ENCODE measurements at places on chromosomes 4 and X. TPM values are rescaled to one million over a fixed set of nuclear protein-coding genes. Genes with fewer than 3 reads are reported as not detected.
A peak's percentile ranks its signal among the peaks of the same experiment; 100 is the strongest.

GRCh38 chrX:53133400-53133799, 39.5 kb downstream of the KANTR start:
- no peak overlapping the region for H3K27ac ChIP-seq
- no peaks in the 10 kb centered on the region for H3K36me3 ChIP-seq
- no peak overlapping the region for H3K4me3 ChIP-seq
- H3K27me3 ChIP-seq, result no peaks in the 10 kb centered on the region
- DNase-seq, result no peak

- peak overlapping the region; percentile 86 for H3K27ac ChIP-seq
- no peaks in the 10 kb centered on the region for H3K36me3 ChIP-seq
- peak overlapping the region; percentile 11 for H3K4me3 ChIP-seq
- DNase-seq, result peak; percentile 78
- H3K4me1 ChIP-seq, result peaks cover 27% of the 10 kb centered on the region
Measured at GRCh38 chr4:153512952-153513500, 46.9 kb downstream of the TMEM131L start.

DNA sequence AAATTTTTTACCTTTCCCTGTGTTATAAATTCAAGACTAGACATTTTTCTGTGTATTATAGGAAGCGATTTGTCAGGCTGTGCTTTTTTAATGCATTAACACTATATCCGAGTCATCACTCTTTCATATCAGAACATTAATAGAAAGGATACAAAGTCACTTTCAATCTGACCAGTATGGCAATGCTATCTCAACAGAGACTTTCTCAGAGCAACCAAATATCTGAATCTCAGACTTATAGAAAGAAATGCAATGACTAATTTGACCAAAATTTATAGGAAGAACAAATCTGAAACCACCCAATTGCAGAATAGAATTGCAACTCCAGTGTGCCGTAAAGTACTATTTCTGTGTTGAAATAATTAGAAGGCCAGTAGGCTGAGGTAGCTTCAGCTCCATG, 473 bp upstream of the TKTL2 start:
- no peak overlapping the region for H3K27ac ChIP-seq
- H3K36me3 ChIP-seq, result no peaks in the 10 kb centered on the region
- DNase-seq, result no peak
- H3K4me3 ChIP-seq, result no peak overlapping the region
- H3K4me1 ChIP-seq, result no peaks in the 10 kb centered on the region

DNA sequence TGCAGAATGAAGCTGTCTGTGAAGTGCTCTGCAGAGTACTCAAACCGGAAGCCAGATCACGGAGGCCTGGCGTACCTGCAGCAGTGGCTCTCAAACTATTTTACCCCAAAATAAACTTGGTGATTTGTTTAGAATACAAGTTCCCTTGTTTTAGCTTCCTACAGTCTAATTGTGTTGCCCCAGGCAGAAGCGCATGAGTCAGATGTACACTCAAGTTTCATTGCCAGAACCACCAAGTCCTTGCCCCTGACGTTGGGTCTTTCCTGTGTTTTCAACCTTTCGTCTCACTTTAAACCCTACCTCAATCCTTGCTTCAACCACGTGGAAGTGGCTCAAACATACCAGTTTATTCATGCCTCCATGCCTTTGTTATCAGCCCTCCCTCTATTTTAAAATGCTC, 66.2 kb upstream of the SLC7A11 start:
- no peaks in the 10 kb centered on the region for H3K36me3 ChIP-seq
- peak; percentile 88 for DNase-seq
- peaks cover 12% of the 10 kb centered on the region for H3K4me1 ChIP-seq
- H3K4me3 ChIP-seq, result no peak overlapping the region

DNA sequence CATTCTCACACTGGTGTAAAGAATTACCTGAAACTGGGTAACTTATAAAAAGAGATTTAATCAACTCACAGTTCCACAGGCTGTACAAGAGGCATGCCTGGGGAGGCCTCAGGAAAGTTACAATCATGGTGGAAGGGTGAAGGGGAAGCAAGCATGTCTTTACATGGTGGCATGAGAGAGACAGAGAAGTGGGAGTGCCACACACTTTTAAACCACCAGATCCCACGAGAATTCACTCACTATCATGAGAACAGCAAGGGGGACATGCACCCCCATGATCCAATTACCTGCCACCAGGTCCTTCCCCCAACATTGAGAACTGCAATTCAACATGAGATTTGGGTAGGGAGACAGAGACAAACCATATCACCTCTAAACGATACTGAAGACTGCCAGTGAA, 23.0 kb downstream of the EPGN start:
- no peaks in the 10 kb centered on the region for H3K4me1 ChIP-seq
- no peak for DNase-seq
- no peaks in the 10 kb centered on the region for H3K36me3 ChIP-seq
- H3K4me3 ChIP-seq, result no peak overlapping the region
- H3K27ac ChIP-seq, result no peak overlapping the region

GRCh38 chrX:25154168-25154567, 138.4 kb upstream of the ARX start:
- H3K36me3 ChIP-seq, result no peaks in the 10 kb centered on the region
- H3K27ac ChIP-seq, result no peak overlapping the region
- no peak overlapping the region for H3K4me3 ChIP-seq

GRCh38 chr4:160514126-160514525, 1411.2 kb downstream of the RAPGEF2 start:
- H3K36me3 ChIP-seq, result no peaks in the 10 kb centered on the region
- H3K4me3 ChIP-seq, result no peak overlapping the region
- H3K4me1 ChIP-seq, result no peaks in the 10 kb centered on the region

GRCh38 chrX:13499736-13500135, 69.7 kb upstream of the EGFL6 start:
- no peaks in the 10 kb centered on the region for H3K4me1 ChIP-seq
- no peak overlapping the region for H3K4me3 ChIP-seq
- no peak for DNase-seq

- no peaks in the 10 kb centered on the region for H3K27me3 ChIP-seq
- H3K4me3 ChIP-seq, result no peak overlapping the region
- H3K4me1 ChIP-seq, result peaks cover 6% of the 10 kb centered on the region
- no peak overlapping the region for H3K27ac ChIP-seq
- no peak for DNase-seq
Measured at GRCh38 chr4:184346682-184347081, 127.7 kb downstream of the IRF2 start.

GRCh38 chrX:49309401-49309981, 6.0 kb downstream of the GAGE10 start:
- no peak overlapping the region for H3K27ac ChIP-seq
- no peaks in the 10 kb centered on the region for H3K4me1 ChIP-seq
- peak; percentile 4 for DNase-seq
- H3K27me3 ChIP-seq, result no peaks in the 10 kb centered on the region

GRCh38 chrX:9663216-9663615, 102.4 kb downstream of the GPR143 start:
- no peak for DNase-seq
- peaks cover 10% of the 10 kb centered on the region for H3K4me1 ChIP-seq
- no peak overlapping the region for H3K27ac ChIP-seq
- no peaks in the 10 kb centered on the region for H3K27me3 ChIP-seq

- no peaks in the 10 kb centered on the region for H3K4me1 ChIP-seq
- no peak overlapping the region for H3K27ac ChIP-seq
- H3K27me3 ChIP-seq, result no peaks in the 10 kb centered on the region
- no peaks in the 10 kb centered on the region for H3K36me3 ChIP-seq
- no peak overlapping the region for H3K4me3 ChIP-seq
Measured at GRCh38 chr4:174663216-174663615, 140.9 kb upstream of the HPGD start.

- H3K27me3 ChIP-seq, result no peaks in the 10 kb centered on the region
- DNase-seq, result peak; percentile 67
- H3K27ac ChIP-seq, result no peak overlapping the region
- no peaks in the 10 kb centered on the region for H3K36me3 ChIP-seq
Measured at GRCh38 chr4:121597346-121597934, 99.3 kb downstream of the ANXA5 start.

GRCh38 chr4:3262208-3263052, 13.5 kb downstream of the MSANTD1 start:
- H3K27ac ChIP-seq, result no peak overlapping the region
- H3K4me1 ChIP-seq, result peaks cover 5% of the 10 kb centered on the region
- H3K36me3 ChIP-seq, result no peaks in the 10 kb centered on the region
- H3K27me3 ChIP-seq, result peaks cover 2% of the 10 kb centered on the region
- no peak for DNase-seq
- no peak overlapping the region for H3K4me3 ChIP-seq

DNA sequence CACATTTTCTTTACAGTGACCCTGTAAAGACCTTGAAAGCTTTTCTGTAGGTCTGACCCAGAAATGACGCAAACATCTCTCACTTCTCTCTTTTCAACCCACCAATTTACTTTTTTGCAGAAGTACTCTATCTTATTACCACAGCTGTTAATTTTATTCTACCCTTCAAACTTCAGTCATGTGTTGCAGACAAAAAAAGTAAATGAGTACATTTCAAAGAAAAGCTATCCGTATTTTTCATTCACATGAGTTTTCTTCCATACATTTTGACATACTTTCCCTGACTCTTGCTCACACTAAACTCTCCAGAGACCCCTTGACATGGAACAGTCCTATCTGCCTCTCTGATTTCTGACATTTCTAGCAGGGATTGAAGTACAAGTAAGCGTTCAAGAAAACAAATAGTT, 51.7 kb downstream of the SLC7A11 start:
- H3K36me3 ChIP-seq, result no peaks in the 10 kb centered on the region
- no peaks in the 10 kb centered on the region for H3K4me1 ChIP-seq
- DNase-seq, result no peak
- H3K27ac ChIP-seq, result no peak overlapping the region
- H3K4me3 ChIP-seq, result no peak overlapping the region

DNA sequence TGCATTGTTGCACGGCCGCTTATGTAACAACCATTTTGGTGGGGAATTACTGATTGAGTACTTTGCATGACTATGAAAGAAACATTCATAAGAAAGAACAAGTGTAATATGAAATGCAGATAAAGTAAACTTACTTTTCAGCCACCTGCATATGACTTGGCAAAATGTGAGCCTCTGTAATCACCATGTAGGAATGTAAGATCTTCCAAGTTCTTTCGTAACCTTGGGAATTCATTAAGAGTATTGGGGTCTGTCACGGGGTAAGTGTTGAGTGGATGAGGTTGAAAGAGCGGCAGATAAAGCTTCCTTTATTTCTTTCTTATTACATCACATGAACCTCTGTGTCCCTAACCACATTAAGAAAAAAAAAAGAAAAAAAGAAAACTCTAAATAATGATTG, 348.5 kb upstream of the NR3C2 start:
- no peak overlapping the region for H3K4me3 ChIP-seq
- H3K27me3 ChIP-seq, result no peaks in the 10 kb centered on the region
- peak overlapping the region; percentile 0 for H3K27ac ChIP-seq
- H3K4me1 ChIP-seq, result peaks cover 13% of the 10 kb centered on the region
- peak; percentile 90 for DNase-seq

GRCh38 chrX:68913249-68913547, 84.4 kb downstream of the EFNB1 start:
- no peak overlapping the region for H3K4me3 ChIP-seq
- H3K4me1 ChIP-seq, result no peaks in the 10 kb centered on the region
- no peaks in the 10 kb centered on the region for H3K27me3 ChIP-seq

- H3K36me3 ChIP-seq, result no peaks in the 10 kb centered on the region
- no peak overlapping the region for H3K4me3 ChIP-seq
- peaks cover 22% of the 10 kb centered on the region for H3K4me1 ChIP-seq
Measured at GRCh38 chr4:32140636-32141035, 1420.5 kb downstream of the PCDH7 start.

DNA sequence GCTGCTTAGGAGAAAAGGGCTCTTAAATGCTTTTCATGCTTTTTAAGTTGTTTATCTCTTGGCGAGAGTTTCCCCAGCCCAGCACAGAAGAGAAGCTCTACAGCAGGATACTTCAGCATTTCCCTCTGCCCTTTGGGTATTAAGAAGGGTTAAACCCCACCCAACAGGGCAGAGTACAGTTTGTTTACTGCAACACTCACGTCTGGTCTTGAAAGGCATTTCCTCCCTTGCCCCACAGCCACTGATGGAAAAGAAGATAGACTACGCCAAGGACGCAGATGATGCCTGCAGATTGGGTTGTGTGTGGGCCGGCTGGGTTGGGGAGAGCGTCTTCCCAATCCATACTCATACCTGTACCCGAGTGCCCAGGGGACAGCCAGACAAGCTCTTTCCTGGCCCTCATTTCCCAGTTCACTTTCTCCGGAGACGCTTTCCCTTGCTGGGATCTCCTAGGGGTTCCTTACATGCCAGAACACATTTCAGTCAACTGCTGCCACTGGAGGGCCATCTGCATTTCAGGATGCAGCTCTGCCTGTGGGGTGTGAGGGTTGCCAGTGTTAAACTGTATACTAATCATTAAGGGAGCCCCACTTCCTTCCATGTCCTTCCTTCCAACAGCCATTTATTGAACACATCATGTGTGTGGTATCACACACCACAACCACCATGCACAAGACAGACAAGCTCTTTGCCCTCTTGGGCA, 96.5 kb upstream of the DHX15 start:
- no peak overlapping the region for H3K27ac ChIP-seq
- no peaks in the 10 kb centered on the region for H3K36me3 ChIP-seq
- no peak overlapping the region for H3K4me3 ChIP-seq
- H3K27me3 ChIP-seq, result peaks cover 9% of the 10 kb centered on the region

DNA sequence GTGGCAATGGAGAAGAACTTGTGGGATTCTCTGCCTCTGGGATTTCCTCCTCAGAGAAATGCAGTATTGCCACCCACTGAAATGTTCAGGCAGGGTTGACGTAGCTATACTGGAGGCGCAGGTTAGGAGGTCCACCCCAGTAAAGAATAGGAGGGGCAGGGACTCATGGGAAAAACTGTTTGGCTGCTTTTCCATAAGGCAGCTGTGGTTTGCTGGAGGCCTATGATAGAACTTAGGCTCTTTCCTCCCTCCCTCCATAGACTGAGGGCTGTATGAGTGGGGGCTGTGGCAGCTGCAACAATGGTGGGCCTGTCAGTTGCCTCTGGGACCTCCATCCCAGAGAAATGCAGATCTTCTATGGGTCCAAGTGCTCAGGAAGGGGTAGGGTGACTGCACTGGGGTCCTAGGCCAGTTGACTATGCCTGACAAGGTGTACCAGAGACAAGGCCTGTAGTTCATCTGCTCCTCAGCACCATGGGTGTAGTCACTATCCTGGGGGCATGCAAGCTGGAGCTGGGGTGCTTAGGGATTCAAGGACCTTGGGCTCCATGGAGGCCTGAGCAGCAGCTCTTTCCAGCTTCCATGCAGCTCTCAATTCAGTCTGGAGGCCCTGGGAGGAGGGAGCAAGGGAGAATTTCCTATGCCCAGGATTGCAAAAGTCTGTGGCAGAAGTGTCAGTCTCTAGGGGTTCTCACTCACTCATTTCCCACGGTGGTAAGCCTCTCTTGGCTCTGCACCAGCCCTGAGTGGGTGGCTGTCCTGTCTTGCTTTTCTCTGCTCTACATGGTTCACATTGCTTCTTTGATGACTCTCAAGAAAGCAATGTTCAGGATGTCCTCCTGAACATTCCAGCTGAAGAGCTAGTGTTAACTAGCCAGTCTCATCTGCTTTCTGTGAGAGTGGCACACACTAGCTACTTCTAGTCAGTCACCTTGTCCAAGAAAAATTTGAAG, 353.0 kb downstream of the IDS start:
- no peaks in the 10 kb centered on the region for H3K36me3 ChIP-seq
- peak overlapping the region; percentile 19 for H3K27ac ChIP-seq
- DNase-seq, result peak; percentile 66
- H3K27me3 ChIP-seq, result no peaks in the 10 kb centered on the region
- H3K4me3 ChIP-seq, result no peak overlapping the region
- peaks cover 5% of the 10 kb centered on the region for H3K4me1 ChIP-seq

The USP17L11 gene
- not detected for total RNA-seq

The XAGE2 gene
- total RNA-seq, result not detected

The FAM47A gene
- not detected for total RNA-seq

The FRMD7 gene
- not detected for total RNA-seq

The C4orf17 gene
- total RNA-seq, result not detected

The UGT2B7 gene
- 0.55 TPM for total RNA-seq

The NHS gene
- total RNA-seq, result 8.1 TPM

The SASH3 gene
- total RNA-seq, result not detected

The NLGN4X gene
- total RNA-seq, result 11.5 TPM

The GAR1 gene
- total RNA-seq, result 20.5 TPM

The ZNF157 gene
- total RNA-seq, result 0.54 TPM

All from astrocyte (in vitro differentiated cells and primary cell).